ENCODE measurements at places on chromosomes 1 and 21.

GRCh38 chr1:220299337-220299736 is 27.1 kb upstream of the RAB3GAP2 start:
- no peak for DNase-seq

DNA sequence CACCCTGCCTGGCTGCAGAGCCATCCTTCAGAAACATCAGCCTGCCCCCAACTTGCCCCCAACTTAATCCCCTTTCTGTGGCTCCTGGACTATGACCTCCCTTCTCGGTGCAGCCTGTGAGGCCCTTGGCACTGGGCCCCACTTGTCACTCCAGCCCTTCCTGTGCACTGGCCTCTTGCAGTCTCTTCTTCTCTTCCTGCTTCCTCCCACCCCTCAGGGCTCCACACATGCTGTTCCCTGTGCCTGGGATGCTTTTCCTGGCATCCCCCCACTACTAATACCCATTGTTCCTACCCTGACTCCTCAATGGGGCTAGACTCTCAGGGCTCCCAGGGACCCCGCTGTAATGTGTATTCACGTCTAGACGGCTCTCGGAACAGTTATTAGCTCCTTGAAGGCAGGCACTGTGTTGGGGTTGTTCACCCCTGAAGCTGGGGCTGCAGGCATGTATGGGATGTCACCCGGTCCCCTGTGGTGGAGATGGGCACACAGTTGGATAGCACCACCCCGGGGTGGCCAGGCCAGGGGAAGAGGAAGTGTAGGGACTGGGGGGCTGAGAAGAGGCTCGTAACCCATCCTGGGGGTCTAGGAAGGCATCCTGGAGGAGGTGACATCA is 4.5 kb downstream of the LDLRAD1 start:
- DNase-seq, result no peak

- no peak for DNase-seq
These were observed 10.2 kb upstream of the BECN2 start for GRCh38 chr1:241947354-241947753.

DNA sequence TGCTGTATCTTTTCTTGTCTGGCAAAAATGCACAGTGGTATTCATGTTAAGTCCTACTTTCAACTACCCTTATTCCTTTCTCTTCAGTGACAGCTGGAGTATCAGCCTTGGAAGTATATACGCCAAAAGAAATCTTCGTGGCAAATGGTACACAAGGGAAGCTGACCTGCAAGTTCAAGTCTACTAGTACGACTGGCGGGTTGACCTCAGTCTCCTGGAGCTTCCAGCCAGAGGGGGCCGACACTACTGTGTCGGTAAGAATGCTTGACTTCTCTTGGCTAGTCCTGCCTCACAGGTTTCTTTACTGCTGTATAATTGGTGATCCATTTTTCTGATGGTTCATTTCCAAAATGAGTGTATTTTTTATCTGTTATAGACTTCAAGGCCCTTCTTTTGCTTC is 43.7 kb downstream of the MPZL1 start:
- DNase-seq, result no peak

GRCh38 chr1:66275083-66275482 is 258.9 kb upstream of the SGIP1 start:
- DNase-seq, result no peak

- no peak for DNase-seq
These were observed 656.4 kb upstream of the ADGRL2 start for GRCh38 chr1:81144240-81144825.

- DNase-seq, result peak; percentile 16
These were observed 49.4 kb downstream of the MAN1A2 start for GRCh38 chr1:117416546-117417125.

DNA sequence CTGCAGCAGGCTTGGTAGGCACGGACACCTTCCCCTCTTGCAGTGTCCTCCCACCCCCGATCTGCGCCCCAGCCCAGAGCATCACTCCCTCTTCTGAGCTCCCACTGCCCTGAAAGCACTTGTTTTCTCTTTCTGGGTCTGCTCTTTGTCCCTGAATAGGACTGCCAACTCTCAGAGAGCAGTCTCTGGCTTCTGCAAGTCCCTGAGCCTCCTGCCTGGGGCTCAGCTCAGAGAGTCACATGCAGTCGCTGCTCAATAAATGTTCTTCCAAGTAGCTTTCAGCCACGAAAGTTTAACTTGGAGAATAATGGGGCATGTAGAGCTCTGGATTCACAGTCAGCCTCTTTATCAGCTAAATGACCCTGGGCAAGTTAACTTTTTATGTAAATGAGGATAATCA is 205.6 kb downstream of the HIVEP3 start:
- no peak for DNase-seq

- no peak for DNase-seq
These were observed 53.2 kb upstream of the B3GALNT2 start for GRCh38 chr1:235557495-235557894.

GRCh38 chr1:233406339-233406960 is 78.9 kb downstream of the MAP3K21 start:
- no peak for DNase-seq

DNA sequence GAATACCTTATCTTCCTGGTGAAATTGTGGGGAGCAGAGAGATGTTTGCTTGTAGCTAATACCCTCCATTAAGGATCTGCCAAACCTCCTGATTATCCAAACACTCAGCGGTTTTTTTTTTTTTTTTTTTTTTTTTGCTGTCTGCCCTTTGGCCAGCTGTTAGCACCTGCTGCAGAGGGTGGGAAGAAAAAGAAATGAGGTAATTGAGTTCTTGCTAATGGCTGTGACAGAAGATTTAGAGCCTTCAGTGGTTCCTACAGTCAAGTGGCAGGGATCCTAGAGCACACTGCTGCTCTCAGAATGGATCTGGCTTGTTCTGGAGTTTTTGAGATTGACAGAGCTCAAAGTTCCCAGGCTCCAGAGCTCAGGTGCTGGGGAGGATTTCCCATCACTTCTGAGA is 342.5 kb downstream of the DISC1 start:
- peak; percentile 76 for DNase-seq

DNA sequence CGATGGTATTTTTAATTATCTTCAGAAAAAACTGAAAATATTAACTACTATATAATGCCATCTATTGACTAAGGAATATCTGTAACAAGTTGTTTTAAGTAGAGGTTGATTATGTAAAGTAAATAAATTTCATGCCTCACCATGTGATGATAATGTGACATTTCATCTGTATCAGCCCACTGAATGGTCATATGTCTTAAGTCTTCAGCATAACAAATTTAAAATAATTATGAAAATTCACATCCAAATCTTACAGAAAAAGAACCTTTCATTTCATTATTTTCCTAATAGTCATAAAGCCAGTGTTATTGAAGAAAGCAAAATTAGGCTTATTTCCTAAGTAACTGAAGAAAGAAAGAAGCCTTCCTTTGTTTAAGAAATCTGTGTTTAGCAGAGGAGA is 72.6 kb downstream of the ITGB3BP start:
- no peak for DNase-seq

DNA sequence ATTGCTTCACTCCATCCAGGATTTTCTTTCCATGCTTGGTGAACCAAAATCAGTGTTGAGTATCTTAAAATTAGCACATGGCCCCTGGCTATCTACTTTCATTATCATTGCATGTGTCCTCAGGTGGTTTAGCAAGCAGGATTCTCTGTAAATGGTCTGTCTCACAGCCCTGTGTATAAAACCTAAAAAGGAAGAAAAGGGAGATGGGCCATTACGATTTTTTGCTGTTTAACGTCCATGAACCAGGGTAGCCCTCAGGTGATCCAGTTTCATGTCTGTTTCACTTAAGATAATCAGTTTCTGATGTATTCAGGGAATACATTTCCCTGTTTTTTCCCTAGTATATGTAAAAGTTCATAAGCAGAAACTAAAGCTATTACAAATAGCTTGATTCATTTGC is 238.2 kb downstream of the NFIA start:
- no peak for DNase-seq

GRCh38 chr1:3319874-3320245 is 134.6 kb upstream of the ARHGEF16 start:
- DNase-seq, result peak; percentile 65

DNA sequence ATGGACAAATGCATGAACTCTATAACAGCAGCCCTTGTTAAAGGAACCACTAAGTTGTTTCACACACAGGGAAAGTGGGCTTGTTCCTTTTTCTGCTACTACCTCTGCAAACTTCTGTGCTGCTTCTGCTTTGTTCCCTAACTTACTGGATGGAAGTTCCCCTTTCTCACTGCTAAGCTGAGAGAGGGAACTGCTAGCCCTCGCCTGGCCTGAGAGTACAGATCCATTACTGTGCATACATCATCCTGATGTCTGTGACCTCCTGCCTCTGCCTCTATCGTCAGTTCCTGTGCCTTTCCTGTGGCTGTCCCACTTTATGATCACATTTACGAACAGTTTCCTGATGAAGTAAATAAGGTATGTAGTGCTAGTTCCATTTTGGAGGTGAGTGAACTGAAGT is 3.5 kb downstream of the GNAT2 start:
- DNase-seq, result no peak

GRCh38 chr1:207002724-207003146 is 29.8 kb downstream of the C1orf116 start:
- no peak for DNase-seq

DNA sequence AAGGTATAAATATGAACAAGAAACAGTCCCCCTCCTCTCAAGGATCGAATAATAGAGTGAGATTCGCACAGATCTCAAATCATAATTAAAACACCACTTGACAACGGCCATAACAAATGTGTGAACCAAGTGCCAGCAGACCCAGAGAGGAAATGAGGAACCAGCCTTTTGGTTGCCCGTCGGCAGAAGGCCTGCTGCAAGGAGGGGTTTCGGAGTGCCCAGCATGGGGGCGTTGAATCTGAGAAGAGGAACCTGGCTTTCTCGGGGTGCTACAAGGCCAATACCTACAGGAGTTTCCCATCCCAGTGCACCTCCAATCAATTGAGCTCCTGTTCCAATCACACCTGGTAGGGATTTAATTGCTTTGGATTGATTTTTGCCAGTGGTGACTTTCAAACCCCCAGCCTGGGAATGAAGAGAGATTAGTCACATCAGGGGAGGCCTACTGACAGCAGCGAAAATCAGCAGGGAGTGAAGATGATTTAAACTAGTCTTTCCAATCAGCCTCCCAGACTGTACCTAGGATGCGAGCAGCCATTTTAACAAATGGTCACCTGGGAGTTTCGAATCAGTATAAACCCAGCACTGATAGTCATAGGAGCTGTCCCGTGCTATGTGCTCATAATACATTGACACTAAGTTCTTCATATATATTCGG is 263.8 kb downstream of the KAZN start:
- no peak for DNase-seq

GRCh38 chr1:201119206-201120197 is 7.3 kb upstream of the CACNA1S start:
- no peak for DNase-seq

DNA sequence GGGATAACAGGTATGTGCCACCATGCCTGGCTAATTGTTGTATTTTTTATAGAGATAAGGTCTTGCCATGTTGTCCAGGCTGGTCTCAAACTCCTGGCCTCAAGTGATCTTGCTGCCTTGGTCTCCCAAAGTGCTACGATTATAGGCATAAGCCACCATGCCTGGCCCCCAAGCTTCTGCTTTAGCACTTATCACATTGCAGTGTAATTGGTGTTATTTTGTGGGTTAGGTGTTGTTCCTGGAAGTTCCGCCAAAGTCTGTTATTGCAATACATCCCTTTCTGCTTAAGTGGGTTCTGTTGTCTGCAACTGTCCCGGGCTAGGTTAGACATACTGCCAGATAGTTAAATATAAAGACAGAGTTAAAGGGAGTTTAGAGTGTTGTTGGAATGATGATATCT is 3.4 kb downstream of the ZCCHC17 start:
- no peak for DNase-seq

- DNase-seq, result no peak
These were observed 35.8 kb downstream of the ECE1 start for GRCh38 chr1:21254335-21254951.

DNA sequence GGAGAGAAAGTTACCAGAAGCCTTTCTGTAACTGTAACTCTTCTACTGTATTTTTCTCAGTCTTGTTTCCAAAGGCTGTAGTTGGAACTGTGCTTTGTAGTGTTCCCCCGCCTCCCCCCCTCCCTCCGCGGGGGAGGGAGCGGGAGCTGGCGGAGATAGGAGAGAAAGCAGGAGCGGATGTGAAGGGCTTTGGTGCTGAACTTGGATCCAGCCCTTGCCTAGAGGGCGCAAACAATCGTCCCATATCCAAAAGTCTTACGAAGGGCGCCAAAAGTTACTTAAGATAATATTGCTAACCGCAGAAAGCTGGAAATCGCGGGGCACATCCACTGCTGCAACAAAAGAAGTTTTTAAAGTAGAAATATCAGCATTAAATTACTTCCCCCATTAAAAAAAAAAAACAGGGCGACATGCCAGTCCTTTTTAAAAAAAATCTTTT is 2.4 kb upstream of the NFIA start:
- peak; percentile 87 for DNase-seq

DNA sequence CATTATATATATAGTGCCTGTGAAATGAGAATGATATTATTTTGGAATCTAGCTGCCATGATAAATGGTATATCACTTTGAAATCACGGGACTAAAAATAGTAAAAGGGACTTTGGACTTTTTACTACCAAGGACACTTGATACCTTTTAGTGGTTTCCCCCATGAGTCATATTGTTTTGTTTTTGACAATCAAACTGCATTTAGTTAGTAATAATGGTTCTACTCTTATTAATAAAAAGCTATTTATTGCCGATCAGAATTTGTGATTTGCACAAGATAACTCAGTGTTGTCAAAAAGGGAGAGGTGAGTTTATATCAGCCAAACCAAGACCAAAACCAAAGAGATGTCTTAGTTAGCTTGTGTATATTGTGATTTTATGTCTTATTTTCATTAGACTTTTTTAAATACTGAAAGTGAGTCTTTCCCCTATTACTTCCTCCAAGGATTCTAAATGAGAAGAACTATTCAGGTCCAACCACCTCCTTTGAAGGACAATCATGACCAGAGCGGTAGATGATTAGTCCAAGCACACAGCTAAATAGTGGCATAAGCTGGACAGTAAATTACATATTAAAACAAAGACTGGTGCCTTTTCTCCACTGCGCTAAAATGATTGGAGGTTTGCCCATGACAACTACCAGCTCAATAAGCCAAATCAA is 281.7 kb upstream of the ESRRG start:
- DNase-seq, result no peak

- no peak for DNase-seq
These were observed 37.5 kb downstream of the TPR start for GRCh38 chr1:186337554-186337953.

- no peak for DNase-seq
These were observed 315.2 kb downstream of the AJAP1 start for GRCh38 chr1:4969556-4970129.

DNA sequence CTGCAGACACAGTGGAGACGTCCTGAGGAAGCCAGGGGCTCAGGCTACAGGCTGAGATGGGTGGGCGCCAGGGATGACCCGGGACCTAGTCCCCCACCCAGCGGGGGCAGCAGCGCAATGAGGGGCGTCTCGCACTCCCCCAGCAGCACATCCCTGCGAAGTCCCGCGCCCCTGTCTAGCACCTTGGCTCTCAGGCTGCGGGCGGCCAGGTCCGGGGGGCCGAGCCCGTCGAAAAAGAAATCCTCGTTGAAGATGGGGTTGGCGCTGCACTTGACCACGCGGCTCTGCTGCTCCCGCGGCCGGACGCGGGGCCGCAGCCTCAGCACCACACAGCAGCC is 1.8 kb downstream of the C2CD4D start:
- DNase-seq, result no peak

- no peak for DNase-seq
These were observed 263.7 kb downstream of the TNR start for GRCh38 chr1:175479521-175480342.

- no peak for DNase-seq
These were observed 391 bp upstream of the CENPS start for GRCh38 chr1:10429868-10430215.

- DNase-seq, result no peak
These were observed 7.7 kb downstream of the VPS26C start for GRCh38 chr21:37259426-37259825.

- no peak for DNase-seq
These were observed 20.8 kb downstream of the UROD start for GRCh38 chr1:45032837-45033236.
